HCEC 1CT (cell line): ENCODE measurements at places on chromosomes 6 and 20.

- no peak for DNase-seq
Observed at GRCh38 chr6:91720324-91720723, 1133.5 kb upstream of the MAP3K7 start.

DNA sequence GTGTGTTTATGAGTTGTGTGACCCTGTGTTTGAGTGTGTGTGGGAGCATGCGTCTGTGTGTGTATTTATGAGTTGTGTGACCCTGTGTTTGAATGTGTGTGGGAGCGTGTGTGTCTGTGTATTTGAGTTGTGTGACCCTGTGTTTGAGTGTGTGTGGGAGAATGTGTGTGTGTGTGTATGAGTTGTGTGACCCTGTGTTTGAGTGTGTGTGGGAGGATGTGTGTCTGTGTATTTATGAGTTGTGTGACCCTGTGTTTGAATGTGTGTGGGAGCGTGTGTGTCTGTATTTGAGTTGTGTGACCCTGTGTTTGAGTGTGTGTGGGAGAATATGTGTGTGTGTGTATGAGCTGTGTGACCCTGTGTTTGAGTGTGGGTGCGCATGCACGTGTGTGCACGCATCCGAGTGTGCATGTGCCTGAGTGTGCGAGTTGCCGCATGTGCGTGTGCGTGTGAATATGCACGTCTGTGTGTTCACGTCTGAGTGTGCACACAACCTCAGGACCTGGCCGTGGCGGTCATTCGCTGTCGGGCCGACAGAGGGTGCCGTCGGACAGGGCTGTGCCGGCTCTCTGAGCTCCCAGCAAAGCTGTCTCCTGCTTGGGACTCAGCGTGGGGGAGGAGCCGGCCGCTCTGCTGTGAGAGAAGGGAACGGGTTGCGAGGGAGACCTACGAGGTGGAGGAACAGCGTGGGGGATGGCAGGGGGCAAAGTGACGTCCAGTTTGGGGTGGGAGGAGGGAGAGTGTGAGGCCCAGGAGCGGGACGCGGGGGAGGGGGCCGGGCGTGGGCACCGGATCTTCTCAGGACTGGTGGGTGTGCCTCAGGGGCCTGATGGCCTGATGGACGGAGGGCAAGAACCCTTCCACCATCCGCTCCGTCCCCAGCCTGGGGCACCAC is 19.7 kb downstream of the SLC17A9 start:
- peak; percentile 74 for DNase-seq

- no peak for DNase-seq
Observed at GRCh38 chr6:107624050-107624449, 134.1 kb downstream of the SOBP start.

DNA sequence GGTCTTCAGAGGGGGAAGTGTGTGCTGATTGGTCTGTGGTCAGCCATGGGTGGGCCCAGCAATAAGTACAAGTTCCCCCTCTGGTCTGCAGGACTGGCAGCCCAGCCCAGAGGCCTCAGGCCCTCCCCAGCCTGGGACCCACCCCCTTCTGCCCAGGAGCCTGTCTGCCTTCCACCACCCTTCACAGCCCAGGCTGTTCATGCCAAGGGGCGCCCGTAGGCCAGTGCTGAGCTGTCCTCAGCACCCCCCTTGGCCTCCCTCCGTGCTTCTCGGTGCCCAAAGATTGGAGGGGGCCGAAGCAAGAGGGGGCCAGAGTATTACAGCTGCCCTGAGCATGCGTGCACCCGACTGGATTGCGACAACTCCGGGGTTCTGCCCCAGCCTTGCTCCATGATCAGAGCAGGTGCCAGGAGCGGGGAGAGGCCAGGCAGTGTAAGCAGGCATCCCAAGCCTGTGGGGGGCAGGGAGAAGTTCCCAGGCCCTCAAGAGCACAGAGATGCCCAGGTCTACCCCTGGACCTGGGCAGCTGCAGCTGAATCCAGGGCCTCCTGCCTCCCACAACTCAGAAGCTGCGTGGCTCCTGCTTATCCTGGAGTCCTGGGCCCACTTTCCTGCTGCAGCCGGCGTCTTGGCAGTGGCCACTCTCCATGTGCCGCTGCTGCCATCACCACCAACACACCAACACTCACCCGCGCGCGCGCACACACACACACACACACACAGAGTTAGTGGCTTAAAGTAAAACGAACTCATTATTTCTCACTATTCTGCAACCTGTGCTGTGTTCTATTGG is 33.3 kb downstream of the CST9L start:
- DNase-seq, result no peak

DNA sequence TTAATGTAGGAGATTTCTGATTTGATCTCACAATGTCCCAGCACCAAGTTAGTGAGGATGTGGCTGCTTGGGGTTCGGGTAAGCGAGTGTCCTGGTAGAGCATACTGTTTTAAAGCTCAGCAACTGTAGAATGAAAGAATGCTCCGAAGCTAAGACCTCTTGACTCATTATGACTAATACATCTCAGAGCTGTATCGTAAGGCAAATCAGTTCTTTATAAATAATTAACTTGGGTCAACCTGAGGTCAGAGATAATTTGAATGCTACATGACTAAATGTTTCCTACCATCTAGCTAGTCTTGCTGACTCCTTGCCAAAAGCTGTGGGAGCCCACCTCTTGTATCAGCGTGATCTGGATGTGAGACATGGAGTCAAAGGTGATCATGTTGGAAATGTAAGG is 128.8 kb upstream of the PDE7B start:
- peak; percentile 95 for DNase-seq

- DNase-seq, result no peak
Observed at GRCh38 chr6:128363020-128363813, 157.2 kb downstream of the PTPRK start.

GRCh38 chr20:40967700-40968099 is 60.9 kb upstream of the TOP1 start:
- no peak for DNase-seq

DNA sequence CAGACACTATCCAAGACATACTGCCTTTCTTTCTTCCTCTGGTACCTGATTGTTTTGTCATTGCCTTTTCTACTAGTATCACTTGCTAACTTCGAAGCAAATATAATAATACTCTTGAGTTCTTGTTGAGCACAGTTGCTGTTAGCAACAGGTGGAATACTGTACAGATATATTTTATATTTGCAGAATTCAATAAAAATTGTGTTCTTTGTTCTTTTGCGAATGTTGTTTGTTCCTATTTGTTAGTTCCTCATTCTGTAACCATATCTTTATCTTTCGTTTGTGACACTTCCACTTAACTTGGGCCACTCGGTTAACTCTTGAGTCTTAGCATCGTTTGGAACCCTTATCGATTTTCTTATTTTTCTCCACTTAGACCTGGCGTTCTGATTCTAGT is 868 bp downstream of the CYB5R4 start:
- no peak for DNase-seq

- DNase-seq, result no peak
Observed at GRCh38 chr20:22653658-22654642, 69.6 kb upstream of the FOXA2 start.

GRCh38 chr20:64246616-64247306 is 8.8 kb upstream of the PCMTD2 start:
- DNase-seq, result no peak

DNA sequence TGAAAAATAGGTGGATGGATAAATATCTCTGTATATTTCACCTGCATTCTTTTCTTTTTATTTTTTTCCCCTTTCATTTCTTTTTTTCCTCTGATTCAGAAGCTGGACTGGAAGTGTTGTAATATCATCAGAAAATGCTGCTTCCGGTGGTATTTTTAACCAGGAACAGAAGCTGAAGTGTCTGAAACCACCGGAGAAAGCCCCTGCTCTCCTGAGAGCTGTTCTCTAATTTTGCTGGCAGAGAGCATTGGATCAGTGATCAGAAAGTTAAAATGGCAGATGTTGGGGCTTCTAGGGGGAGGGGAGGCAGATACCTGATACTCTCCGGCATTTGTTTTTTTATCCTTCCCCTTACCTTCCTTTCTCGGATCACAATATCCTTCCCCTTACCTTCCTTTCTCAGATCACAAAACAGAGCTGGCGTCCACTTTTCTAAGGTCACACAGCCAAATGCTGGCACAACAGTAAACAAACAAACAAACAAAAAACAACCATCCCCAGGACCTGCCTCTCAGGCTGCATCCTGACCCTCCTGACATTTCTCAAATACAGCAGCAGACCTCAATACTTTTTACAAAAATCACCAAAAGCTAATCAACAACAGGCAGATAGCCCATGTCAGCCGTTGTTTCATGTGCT is 143.2 kb upstream of the ZNF217 start:
- DNase-seq, result no peak

DNA sequence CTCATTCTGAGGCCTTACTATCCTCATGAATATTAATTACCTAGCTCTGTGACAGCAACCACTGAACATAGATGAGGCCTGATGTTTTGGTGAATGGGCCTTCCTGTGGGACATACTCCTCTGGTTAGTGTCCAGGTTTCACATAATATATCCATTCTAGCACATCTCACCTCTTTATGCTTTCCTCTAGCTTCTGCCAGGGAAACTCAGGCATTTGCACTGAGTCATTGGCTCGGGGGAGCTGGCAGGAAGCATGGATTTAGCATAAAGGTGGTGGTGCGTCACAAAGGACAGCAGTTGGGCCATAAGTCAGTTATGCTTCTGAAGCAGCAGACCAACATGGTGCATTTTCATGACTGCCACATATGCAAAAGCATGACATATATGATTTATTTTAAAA is 37.5 kb upstream of the TMEM170B start:
- DNase-seq, result peak; percentile 42

DNA sequence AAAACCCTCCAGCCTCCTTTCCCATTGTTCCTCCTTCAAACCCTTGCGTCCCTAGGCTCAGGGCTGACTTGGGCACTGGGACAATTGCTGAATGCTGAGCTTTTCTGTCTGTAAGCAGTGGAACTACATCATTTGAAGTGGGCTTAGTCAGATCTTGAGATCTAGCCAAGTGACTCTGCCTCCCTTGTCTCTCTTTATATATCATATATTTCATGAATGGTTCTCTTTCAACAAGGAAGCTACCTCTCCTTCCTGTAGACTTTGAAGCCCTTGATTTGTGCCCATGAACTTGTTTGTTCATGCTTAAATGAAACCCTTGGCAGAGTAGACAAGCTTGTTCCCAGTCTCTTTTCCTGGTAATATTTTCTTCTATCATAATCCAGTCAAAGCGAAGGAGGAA is 60.0 kb upstream of the KIF13A start:
- peak; percentile 21 for DNase-seq

GRCh38 chr6:113205553-113205952 is 651.6 kb upstream of the MARCKS start:
- DNase-seq, result no peak

GRCh38 chr6:166228839-166229528 is 61.3 kb upstream of the TBXT start:
- DNase-seq, result no peak

- DNase-seq, result no peak
Observed at GRCh38 chr6:2962004-2962403, 9.4 kb downstream of the SERPINB6 start.

DNA sequence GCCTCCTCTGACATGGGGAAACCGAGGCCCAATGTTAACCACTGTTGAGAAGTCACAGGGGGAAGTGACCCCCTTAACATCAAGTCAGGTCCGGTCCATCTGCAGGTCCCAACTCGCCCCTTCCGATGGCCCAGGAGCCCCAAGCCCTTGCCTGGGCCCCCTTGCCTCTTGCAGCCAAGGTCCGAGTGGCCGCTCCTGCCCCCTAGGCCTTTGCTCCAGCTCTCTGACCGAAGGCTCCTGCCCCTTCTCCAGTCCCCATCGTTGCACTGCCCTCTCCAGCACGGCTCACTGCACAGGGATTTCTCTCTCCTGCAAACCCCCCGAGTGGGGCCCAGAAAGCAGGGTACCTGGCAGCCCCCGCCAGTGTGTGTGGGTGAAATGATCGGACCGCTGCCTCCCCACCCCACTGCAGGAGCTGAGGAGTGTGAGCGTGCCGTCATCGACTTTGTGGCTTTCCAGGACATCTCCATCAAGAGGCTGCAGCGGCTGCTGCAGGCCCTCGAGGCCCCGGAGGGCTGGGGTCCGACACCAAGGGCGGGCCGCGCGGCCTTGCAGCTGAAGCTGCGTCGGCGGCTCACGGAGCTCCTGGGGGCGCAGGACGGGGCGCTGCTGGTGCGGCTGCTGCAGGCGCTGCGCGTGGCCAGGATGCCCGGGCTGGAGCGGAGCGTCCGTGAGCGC is 1.6 kb downstream of the TNFRSF6B start:
- no peak for DNase-seq

DNA sequence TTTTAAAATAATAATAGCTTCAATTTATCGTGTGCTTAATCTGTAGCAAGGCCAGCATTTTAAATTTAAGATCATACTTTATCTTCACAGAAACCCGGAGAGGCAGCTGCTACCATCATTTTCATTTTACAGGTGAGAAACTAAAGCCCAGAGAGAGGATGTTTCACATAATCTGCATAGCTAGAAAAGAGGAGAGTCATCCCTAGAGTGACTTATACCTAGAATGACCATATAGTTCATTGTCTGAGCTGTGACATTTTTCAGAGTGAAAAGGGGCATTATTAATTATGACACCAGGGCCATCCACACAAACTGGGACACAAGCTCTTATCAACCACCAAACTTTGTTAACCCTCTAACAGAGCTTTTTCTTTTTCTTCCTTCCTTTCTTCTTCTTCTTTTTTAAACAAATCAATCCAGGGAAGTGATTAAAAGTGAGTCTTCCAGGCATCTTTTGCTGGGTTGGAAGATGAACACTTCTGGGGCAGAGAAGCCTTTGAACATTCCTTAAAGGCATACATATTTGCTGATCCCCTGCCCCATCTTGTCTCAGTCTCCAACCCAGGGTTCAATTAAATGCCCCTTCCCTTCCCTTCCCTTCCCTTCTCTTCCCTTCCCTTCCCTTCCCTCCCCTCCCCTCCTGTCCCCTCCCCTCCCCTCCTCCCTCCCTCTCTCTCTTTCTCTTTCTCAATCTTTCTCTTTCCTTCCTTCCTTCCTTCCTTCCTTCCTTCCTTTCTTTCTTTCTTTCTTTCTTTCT is 272.5 kb upstream of the JAG1 start:
- DNase-seq, result no peak

- DNase-seq, result no peak
Observed at GRCh38 chr20:59584278-59584925, 19.9 kb upstream of the PHACTR3 start.

DNA sequence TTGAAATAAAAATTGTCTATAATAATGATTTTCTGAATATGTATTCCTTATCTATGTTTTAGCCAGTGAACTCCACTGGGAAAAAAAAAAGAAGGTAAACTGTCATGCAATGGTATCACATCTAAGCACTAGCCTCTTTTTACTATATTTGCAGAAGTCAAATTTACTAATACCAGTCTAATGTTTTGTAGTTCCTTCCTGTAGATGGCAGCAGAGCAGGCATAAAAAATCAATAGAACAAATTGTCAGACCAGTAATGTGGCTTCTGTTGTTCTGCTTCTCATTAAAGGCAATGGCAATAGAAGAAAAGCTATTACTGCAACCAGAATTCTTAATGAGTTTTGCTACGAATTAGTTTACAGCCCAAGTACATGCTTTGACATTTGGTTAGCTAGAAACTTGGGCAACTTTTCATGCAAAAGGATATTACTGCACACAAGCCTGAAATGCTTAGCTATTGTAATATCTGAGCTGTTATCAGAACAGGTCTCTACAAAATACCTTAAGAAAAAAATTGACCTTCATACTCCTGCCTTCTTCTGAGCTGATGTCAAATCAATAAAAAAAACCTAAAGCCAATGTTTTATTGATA is 476.9 kb downstream of the KHDRBS2 start:
- peak; percentile 4 for DNase-seq
